ENCODE measurements at places on chromosomes 4 and X. TPM values are rescaled to one million over a fixed set of nuclear protein-coding genes. Genes with fewer than 3 reads are reported as not detected.

TRO gene
- 5.5 TPM for total RNA-seq

DNA sequence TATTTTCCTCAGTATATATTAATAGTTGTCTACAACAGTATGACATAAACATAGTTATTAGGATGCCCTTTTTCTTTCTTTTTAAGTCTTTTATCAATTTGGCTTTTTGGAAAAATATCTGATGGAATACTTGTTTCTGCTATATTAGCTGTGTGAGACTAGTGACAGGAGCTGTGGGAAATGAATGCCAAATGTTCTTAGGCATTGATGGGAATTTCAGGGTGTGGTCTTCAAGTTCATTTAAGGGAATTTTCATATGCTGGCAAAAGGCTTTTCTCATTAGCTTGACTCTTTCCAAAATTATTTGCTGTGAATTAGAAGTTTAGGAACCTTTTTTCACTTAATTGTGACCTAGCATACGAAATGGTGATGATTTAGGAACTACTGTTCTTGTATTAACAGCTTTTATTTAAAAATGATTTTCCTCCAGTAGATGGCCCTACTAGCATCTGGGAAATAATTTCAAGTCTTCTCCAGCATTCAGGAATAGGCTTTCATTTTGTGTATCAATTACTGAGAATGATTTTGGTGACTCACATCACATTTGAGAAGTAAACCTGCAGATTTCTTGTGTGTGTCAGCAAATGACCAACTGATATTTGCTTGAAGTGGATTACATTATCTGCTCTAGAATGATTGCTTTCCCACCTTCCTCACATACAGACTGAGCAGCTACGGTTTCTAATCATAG is 70.9 kb downstream of the HTT start:
- H3K27me3 ChIP-seq: no peaks in the 10 kb centered on the region
- H3K4me1 ChIP-seq: no peaks in the 10 kb centered on the region
- DNase-seq: no peak
- no peak overlapping the region for H3K4me3 ChIP-seq

DNA sequence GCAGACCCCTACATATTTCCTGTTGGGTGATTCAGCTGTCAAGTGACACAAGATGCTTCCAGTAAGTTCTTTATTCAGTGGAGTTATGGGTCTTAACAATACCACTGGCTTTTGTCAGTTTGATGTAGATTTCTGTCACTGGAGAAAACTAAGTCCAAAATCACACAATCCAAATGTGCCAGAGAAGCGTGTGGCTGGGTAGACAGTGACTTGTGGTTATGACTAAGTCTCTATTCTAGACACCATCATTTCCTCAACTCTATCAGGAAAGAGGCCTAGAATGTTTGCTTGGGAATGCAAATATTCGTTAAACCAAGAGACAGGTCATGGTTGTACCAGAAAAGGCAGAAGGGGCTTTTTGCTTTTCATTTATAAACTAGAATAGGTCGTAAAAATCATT is 54.4 kb upstream of the HS3ST1 start:
- no peak overlapping the region for H3K27ac ChIP-seq
- H3K27me3 ChIP-seq: no peaks in the 10 kb centered on the region
- H3K4me1 ChIP-seq: peaks cover 25% of the 10 kb centered on the region

DNA sequence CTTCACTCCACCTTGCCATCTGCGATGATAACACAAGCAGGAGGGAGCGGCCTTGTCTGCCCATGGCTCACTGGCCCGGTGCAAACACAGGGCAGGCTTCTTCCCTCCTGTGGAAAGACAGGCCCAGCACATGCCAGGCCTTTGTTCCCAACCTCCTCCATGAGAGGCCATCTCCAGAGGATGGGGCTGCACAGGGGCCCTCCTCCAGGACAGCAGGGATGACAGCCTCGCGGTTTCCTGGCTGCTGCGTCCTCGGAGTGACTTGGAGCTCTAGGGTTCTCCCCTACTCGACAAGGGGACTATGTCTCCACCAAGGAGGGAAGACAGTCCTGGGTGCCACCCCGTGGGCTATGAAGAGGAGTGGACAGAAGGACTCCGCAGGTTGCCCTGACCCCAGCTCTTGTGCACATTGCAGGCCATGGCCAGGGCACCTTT is 21.8 kb downstream of the RNF212 start:
- H3K4me3 ChIP-seq: no peak overlapping the region
- H3K27me3 ChIP-seq: peaks cover 1% of the 10 kb centered on the region
- H3K4me1 ChIP-seq: no peaks in the 10 kb centered on the region
- peaks cover 8% of the 10 kb centered on the region for H3K36me3 ChIP-seq
- H3K27ac ChIP-seq: no peak overlapping the region
- DNase-seq: no peak

- no peak overlapping the region for H3K4me3 ChIP-seq
- DNase-seq: no peak
- peaks cover 31% of the 10 kb centered on the region for H3K4me1 ChIP-seq
- H3K27me3 ChIP-seq: no peaks in the 10 kb centered on the region
- H3K36me3 ChIP-seq: peaks cover 18% of the 10 kb centered on the region
Measured at GRCh38 chr4:38080061-38080974, 120.1 kb downstream of the PTTG2 start.
